ENCODE measurements at places on chromosomes 11 and 22. TPM values are rescaled to one million over a fixed set of nuclear protein-coding genes. Genes with fewer than 3 reads are reported as not detected.

GRCh38 chr22:43017525-43018460 is 2.8 kb upstream of the PACSIN2 start:
- no peak for DNase-seq

DNA sequence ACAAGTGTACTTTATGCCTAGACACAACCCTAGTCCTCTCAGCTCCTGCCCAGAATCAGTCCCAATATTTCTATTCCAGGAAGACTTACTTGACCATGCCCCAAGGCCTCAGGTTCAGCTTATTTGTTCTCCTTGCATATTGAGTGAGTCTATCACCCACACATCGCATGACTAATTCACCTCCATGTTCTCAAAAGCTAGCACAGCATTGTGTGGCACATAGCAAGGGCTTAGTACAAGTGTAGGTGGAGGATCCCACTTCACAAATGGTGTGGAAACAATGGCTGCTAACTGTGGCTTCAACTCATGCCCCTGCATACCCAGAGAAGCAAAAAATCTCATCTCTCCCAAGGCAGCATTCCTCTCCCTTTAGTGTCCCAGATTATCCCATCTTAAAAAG is 602.6 kb upstream of the API5 start:
- no peak for DNase-seq

Gene NTM
- total RNA-seq, result 13.2 TPM

DNA sequence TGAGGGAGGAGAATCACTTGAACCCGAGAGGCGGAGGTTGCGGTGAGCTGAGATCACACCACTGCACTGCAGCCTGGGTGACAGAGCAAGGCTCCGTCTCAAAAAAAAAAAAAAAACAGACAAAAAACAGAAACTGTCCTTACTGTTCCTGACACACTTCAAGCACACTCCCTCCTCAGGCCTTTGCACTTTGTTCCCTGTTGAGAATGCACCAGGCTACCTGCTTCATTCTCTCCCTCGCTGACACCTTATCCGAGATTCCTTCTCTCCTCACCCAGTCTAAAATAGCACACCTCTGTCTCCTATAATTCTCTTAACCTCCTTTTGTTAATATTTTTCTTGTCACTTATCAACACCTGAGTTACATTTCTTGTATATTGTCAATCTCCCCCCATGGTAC is 32.3 kb upstream of the TECTA start:
- DNase-seq, result no peak

- DNase-seq, result no peak
Observed at GRCh38 chr11:27241311-27242122, 121.5 kb downstream of the CCDC34 start.

DNA sequence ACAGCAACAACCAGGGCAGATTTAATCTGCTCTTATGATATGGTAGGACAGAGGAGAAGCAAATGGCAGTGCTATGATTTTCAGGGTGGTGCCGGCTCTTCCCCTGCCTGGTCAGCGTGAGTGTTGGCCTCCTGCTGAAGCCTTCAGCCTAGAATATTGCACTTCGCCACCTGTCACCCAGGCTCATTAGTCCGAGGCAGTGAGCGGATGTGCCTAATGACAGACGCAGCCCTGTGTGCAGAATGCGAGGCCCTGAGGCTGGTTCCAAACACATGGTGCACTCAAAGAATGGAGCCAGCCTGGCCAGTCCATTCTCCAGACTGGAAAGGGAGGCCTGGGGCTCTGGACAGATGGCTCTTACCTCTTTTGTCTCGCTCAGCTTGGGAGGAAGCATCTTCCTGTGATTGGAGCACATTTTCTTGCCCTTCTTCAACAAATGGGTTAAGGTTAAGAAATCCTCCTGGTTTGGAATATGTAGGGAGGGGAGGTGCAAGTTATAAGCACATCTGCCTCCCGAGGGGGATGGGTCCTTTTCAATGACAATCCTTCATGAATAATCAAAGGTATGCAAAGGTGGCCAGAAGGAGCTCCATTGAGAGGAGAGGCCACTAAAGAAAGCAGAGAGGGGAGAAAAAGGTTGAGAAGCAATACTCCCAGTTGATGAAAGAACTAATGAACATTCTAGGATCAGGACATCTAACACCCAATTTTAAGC is 39.7 kb upstream of the GALNT18 start:
- no peak for DNase-seq

DNA sequence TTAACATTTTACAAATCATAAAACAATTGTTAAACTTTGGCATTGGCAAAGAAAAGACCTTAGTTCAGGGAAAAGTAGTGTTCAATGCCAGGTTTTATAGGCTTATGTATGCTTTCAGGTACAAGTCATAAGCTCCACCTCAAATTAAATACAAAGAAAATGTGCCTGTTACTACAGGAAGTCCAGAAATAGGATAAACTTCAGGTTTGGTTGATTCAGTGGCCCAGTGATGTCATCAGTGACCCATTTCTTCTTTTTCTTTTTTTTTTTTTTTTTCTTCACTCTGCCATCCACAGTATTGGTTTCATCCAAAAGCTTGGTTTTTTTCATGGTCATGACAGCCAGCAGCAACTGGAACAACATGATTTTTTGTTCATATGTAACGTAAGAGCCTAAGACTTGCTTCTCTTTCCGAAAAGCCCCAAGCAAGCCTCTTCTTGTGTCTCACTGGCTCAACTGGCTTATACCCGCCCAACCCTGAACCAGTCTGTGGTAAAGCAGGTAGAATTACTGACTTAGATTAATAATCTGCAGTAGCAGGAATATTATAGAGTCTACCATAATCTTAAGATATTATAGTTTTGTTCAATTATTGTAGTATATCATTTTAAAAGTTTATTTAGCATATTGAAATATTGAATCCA is 46.2 kb downstream of the TTC17 start:
- DNase-seq, result no peak
